Jurkat, Clone E6-1 (cell line): ENCODE measurements at places on chromosomes 11 and 22.

DNA sequence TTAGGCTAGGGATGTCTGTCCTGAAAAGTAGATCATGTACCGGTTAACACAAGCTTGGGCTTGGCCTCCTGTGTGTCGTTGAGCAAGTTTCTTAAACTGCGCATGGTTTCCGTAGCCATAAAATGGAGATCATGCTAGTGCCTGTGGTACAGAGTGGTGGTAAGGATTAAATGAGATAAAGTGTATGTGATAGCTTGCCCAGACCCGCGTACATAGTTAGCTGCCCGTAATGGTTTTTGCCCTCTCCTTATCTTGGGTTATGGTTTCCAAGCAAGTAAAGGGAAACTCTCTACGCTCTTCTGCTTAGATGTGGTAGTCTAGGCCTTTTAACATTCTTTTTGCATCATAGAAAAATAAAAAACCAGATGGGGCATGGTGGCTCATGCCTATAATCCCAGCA lies 11.0 kb upstream of the PTPRJ start:
- DNase-seq: no peak

DNA sequence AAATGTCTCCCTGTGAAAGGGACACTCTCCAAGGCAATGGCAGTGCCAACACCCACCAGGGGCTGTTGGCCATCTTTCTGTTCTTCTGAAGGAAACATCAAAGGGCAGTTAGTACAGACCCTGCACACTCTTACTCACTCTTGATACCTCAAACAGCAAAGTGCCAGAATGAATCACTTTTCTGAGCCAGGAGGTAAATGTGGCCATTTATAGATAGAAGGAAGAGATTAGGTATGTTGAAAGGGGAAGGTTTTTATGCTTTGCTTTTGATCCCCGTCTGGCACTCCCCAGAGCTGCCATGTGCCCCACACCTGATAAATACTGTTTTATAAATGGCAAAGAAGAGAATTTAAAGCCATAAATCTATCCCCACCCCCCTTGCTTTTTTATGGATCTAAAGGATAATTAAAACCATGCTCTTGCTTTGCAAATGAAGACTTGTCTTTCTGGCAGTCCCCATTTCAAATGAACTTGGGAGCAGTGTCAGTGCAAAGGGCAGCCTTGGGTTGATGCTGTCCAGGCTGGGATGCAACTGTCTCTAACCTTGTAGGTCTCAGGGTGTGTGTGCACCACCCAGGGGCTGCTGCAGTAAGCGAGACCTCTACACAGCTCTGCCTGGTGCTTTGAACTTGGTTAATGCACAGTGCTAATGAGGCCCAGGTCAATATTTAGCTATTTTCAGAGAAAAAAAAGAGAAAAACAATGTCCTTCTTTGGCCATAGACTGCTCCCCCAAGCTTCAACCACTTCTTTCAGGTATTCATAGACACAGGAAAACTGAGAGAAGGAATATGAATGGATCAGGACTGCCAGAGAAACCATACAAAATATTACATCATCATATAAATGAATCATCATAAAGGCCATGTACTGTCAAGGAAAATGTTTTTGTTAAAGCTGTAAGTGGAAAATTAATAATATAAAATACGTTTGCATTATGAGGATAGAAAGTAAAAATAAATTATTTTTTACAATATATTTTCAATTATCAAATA lies 207.5 kb downstream of the ETS1 start:
- DNase-seq: peak; percentile 85

DNA sequence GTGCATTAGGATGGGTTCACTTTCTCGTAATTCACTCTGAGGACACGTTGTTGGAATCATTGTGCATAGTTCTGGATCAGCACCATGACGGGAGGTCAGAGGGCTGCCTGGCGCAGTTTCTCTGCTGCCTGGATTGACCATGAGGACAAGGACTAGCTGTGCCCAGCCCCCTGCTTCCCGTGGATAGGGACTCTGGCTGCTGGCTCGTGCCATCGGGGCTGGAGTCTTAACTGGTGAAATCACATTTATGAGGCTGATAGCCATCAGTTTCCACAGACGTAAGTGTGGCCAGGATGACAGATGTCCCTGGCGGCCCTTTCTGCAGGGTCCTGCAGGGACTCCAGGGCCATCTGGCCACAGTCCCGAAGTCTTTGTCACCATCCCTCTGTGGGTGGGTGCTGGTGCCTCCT lies 24.1 kb upstream of the GRAMD4 start:
- DNase-seq: no peak

- no peak for DNase-seq
These were observed 1.4 kb upstream of the OVOL1 start for GRCh38 chr11:65785319-65786007.

GRCh38 chr11:60809249-60809648 lies 24.1 kb downstream of the MS4A10 start:
- DNase-seq: no peak

DNA sequence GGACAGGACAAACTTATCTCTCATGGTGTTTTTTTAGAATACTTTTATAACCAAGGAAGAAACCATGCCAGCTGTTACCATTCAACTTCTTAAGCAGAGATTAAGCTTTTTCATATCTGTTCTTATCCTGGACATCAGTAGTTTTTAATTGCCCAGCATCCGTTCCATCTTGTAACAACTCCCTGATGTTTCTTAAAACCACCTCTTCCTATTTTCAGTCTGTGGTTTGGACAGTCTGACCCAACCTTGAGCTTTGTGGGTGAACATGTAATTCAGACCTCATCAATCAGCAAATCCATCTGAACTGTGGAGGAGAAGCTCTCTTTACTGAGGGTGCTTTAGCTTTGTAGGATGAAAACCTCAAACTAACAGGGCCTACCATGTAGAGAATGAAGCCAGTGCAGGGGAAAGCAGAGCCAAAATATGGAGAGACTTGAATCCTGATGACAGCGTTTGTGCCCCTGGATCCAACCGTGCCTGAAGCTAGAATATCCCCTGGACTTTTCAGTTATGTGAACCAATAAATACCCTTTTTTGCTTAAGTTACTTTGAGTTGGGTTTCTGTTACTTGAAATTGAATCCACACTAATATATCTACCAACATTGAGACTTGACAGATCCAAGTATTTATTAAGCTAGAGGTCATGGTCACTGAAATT lies 9.4 kb downstream of the TUG1 start:
- DNase-seq: no peak

DNA sequence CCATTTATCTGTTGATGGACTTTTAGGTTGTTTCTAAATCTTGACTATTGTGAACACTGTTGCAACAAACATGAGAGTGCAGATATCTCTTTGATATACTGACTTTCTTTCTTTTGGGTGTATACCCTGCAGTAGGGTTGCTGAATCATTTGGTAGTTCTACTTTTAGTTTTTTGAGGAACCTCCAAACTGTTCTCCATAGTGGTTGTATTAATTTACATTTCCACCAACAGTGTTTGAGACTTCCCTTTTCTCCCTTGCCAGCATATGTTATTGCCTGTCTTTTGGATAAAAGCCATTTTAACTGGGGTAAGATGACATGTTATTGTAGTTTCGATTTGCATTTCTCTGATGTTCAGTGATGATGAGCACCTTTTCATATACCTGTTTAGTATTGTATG lies 330.0 kb downstream of the DDX10 start:
- DNase-seq: no peak

GRCh38 chr11:114167355-114167754 lies 107.8 kb downstream of the ZBTB16 start:
- DNase-seq: no peak

GRCh38 chr11:30926130-30926529 lies 340.0 kb upstream of the MPPED2 start:
- no peak for DNase-seq

DNA sequence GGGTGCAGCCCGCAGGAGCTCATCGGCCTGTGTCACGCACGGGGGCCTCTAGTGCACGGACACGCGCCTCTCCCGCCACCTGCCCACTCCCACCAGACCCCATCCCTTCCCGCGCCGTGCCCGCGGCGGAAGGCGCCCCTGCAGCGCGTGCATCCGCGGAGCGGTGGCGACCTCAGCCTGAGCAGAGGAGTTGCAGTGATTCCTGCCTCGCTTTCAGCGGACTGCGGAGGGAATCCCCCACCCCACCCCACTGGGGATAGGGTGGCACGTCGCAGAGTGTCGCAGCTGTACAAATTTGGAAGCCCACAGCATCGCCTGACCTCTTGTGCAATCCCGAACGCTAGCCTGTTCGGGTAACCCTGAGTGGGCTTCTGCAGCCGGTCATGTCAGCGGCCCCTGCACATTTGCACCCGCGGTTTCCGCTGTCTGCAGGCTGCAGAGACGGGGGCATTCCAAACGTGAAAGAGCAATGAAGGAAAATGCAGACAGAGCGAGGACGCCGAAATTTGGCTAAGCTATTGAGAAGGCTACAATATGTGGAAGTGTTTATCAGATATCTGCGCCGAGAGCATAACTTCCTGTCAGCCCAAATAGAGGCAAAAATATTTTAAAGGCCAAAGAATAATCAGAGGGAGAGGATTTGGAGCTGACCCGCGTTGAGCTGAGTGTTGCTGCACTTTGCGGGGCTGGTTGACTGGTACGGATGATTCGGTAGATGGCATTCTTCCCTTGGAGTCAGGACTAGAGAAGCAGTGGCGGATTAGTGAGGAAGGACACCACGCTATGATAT lies 617 bp upstream of the ARHGAP20 start:
- DNase-seq: no peak

DNA sequence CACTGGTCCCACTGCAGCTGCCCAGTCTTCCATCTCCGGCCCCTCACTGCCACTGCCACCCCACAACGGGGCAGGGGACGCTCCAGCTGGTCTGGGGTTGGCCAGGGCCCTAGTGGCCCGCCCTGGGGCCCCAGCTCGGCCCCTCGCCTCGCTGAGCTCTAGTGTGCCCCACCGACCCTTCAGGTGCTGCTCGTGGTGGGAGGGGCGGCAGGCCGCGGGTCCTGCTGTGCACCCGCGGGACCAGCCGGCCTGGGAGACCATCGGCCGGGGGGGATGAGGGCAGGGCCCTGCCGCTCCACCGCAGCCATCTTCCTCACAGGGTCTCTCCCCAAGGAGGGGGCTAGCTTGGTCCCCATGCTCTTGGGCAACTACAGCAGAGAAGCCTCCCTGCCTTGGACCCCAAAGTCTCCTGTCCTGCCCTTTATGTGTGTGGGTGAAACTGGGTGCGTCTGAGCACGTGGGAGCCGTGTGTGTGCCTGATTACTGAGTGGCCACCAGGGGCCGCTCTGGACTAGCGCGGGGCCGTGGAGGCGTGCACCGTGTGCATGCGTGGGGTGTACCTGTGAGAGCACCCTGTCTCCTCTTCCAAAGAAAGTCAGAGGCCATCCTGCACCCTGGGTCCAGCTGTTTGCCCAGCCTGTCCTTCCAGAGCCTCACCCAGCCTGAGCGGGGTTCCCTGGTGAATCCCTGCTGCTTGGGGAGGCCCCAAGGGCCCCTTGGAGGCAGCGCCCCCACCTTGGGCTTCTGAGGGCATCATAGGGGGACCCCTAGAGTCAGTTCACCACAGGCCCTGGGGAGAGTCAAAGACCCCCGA lies 6.0 kb upstream of the ACR start:
- peak; percentile 8 for DNase-seq

DNA sequence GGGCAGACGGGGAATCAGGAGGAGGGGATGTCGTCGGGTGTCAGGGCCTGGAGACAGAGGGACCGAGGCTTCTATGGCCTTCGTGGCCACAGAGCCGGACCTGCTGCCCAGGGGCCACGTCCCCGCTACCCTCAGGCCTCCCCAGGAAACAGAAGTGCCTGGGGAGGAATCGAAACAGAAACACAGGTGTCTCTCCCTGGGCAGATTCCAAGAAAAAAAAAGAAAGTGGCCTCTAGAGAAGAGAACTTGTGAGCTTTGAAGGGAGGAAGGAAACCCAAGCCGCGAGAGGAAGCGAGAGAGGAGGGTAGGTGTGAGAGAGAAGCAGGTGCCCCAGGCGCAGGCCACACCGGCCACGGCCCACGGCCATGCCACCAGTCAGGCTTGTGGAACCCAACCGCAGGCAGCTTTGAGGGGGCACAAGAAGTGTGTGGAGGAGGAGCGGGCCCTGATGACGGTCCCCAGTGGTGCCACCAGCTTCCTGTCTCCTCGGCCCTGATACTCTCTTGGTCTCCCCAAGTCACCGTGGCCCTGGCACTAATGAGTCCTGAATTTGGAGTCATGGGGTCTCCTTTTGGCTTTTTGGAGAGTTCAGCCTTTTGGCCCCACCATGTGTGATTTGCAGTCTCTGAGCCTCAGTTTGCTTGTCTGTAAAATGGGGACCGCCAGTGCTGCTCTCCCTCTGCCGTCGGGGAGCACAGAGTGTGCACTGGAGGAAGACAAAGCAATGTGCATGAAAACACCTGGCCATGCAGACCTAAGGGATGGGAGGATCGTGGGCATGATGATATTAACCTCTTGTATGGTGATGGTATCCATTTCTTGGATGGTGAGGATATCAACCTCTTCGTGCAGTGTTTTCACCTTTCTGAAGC lies 25.2 kb downstream of the LIF start:
- DNase-seq: peak; percentile 95

GRCh38 chr11:73237471-73238290 lies 19.6 kb downstream of the P2RY2 start:
- no peak for DNase-seq

GRCh38 chr22:35546886-35547285 lies 6.3 kb downstream of the RASD2 start:
- DNase-seq: no peak

DNA sequence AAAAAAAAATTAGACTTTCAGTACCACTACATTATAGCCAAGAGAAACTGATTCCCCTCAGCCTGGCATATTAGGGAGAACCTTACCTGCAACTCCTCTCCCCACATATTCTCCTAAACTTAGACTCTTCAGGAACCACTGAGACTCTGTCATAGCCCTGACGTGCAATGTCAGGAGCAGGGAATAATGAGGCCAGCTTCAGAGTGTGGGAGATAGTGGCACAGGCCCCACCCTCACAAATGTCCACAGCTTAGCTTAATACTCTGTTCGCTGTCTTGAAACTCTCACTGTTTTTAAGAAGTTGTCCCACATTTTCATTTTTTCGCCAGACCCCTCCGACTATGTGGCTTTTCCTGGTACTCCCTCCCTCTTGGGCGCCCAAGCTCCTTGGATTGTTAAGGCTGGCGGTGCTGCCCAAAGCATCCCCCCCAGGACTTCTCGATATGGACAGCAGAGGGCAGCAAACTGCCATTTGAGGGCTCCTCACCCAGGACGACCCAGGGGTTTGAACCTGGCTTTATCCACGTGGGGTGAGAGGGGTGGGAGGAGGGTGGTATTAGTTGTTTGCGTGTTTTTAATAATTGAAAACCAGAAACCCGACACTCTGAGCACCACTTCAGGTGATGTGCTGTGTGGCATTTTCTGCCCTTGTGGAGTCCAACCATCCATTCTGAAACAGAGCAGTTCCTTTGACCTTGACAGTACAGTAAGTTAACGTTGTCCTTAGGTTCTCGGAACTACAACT lies 45.2 kb upstream of the RASSF10 start:
- peak; percentile 32 for DNase-seq
